CD4-positive, alpha-beta T cell treated with Interferon gamma for 1 hour (primary cell): ENCODE measurements at places on chromosomes 4 and X.

GRCh38 chr4:115515772-115516171, 402.4 kb upstream of the NDST4 start:
- DNase-seq: no peak

DNA sequence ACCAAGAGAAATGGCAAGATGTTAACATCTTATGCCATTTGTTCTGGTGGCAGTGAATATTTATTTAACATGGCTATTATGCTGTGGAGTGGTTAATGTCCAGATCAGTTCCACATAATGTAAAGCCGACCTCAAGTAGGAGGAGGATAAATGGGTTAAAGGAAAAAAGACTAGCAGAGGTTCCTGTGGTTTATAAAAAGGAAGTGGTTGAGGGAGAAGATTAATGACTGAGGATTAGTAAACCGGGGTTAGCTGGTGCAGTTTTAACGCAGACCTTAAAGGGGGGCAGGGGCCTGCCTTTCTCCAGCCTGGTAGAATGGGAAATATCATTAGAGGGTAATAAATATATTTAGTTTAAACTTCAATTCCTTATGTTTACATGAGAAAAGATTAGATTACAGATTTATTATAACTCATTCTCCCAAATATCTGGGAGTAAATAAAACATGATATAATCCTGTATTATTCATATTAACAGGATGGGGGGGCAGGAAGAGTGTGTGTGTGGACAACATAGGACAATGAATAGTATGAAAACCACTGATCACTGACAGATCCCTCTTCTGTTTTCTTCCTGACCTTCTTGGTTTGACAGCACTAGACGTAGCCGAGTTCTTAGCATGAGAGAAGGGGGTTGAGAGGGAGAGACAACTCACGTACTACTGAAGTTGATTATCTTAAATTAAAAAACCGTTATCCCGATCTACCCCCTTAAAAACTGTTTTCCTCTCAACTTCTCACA, 124.1 kb upstream of the LIMCH1 start:
- no peak for DNase-seq

DNA sequence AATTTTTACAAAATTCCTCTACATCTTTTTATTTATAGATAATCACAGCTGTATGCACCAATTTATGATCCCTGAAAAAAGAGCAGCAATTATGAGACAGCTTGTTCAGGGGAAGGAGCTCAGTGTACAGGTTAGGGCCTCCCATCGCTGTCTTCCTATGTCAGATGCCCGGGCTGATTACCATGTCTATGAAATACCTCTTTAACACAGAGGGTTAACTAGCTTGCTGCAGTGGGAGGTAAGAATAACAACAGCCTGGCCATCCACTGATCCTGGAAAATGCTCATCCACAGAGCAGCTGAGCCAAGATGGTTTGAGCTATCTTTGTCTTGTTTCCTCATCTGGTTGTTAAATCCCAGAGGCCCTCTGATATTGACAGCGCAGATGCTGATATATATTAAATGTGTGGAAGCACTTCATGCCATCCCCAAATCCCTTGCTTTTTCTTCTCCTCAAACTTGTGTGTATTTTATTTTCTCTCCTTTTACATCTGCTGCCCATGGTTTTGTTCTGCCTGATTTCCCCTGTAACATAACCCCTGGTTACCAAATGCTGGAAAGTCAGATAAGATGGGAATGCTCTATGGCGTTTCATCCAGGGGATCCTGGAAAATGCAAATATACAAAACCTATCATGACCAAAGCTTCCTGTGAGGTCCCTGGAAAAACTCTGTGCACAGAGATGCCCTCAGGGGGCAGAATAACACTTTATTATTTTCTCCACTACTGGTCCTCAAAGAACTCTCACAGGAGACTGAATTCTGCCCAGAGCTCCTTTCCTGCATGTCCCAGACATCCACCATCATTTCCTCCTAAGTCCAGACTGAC, 85.8 kb upstream of the PUDP start:
- DNase-seq: no peak

GRCh38 chrX:46209037-46209436, 336.2 kb downstream of the ZNF674 start:
- no peak for DNase-seq

- no peak for DNase-seq
Observed at GRCh38 chr4:60485276-60485675, 714.9 kb upstream of the ADGRL3 start.

- no peak for DNase-seq
Observed at GRCh38 chr4:146207410-146207809, 6.9 kb upstream of the REELD1 start.

DNA sequence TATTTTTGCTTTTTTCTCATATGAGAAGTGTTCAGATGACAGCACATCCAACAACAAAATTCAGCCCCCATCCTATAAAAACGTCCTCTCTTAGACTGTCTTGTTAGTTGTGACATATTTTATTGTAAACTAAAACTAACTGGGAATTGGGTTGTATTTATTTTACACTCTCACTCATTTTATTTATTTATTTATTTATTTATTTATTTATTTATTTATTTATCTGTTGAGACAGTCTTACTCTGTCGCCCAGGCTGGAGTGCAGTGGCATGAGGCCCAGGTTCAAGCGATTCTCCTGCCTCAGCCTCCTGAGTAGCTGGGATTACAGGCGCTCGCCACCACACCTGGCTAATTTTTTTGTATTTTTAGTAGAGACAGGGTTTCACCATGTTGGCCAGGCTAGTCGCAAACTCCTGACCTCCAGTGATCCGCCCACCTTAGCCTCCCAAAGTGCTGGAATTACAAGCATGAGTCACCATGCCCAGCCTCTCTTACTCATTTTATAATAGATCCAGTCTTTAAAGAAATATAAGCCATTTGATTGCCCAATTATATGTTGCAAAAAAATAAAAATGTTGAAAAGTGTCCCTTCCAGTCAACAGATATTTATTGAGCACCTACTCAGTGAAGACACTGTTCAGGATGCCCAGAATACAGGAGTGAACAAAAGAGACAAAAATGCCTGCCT, 44.6 kb downstream of the PALLD start:
- no peak for DNase-seq

DNA sequence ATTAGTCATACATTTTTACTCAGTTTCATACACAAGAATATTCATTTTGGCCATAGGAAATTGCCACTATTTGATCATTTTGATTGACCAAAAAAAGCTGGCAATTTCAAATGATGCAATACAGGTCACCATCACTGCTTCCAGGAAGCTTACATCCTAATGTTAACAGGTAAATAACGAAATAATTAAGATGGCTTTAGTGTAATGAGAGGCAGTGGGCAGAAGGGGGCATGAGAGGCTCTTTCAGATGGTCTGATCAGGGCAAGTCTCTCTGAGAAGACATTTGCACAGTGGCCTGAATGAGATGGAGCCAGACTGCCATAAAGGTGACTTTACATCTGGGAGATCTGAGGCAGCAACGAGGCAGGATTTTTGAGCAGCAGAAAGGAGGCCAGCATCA, 170.7 kb downstream of the SLIT2 start:
- DNase-seq: no peak

GRCh38 chr4:2624782-2625530, 88.5 kb downstream of the FAM193A start:
- DNase-seq: no peak

DNA sequence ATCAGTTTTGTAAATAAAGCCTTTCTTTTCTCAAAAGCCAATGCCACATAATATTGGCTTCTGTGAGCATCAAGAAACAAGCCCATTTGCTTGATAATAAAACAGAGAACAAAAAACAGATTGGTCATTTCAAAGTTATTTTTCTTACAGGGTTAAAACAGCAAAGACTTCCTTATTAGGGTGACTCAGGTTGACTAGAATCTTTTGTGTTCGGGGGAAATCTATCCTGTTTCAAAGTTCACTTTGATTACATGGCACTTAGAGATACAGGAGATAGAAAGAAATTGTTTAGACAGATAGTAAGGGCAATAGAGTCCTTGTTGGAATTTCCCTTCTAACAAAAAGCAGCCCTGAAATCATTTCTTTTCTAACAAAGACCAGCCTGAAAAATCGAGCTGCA, 170.0 kb upstream of the GLRA2 start:
- no peak for DNase-seq
